ENCODE measurements at places on chromosomes 12 and 14. TPM values are rescaled to one million over a fixed set of nuclear protein-coding genes. Genes with fewer than 3 reads are reported as not detected.

- peak; percentile 84 for DNase-seq
- H3K27me3 ChIP-seq: no peaks in the 10 kb centered on the region
- H3K4me3 ChIP-seq: no peak overlapping the region
- no peaks in the 10 kb centered on the region for H3K36me3 ChIP-seq
- peaks cover 4% of the 10 kb centered on the region for H3K4me1 ChIP-seq
Measured at GRCh38 chr12:3315201-3315661, 175.8 kb upstream of the PRMT8 start.

DNA sequence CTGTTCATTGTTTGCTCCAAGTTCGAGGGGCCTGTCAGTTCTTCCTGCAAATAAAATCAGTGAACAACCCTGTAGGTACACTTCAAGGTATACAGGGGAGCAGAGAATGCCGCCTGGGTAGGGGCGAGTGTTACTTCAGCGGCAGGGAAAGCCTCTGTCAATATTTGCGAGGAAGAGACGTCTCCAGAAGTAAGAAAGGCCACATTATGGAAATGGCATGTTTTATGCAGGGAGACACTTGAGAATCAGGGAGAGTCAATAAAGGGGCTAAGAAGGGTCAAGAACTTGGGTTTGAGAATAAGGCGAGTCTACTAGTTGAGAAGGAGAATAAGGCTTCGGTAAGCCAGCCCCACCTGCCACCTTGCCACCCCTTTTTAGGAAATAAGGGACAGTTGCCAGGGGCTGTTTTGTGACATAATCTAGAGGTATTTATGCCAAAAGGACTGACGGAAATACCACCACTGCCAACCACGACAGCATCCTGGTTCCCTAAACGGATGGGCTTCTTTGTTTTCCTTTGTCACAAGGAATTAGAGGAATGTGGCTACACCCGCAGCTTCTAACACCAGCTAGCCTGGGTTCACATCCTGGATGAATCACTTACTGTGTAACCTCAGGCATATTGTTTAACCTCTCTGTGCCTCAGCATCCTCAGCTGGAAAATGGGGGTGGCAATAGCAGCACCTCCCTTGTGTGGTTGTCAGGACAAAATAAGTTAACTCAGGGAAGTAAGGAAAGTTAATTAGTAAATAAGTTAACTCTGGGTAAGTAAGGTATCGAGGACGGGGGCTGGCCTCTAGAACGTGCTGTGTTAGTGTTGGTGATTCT is 67.7 kb downstream of the EID3 start:
- H3K27me3 ChIP-seq: no peaks in the 10 kb centered on the region
- DNase-seq: peak; percentile 62
- peak overlapping the region; percentile 73 for H3K27ac ChIP-seq
- H3K36me3 ChIP-seq: no peaks in the 10 kb centered on the region
- no peak overlapping the region for H3K4me3 ChIP-seq

DNA sequence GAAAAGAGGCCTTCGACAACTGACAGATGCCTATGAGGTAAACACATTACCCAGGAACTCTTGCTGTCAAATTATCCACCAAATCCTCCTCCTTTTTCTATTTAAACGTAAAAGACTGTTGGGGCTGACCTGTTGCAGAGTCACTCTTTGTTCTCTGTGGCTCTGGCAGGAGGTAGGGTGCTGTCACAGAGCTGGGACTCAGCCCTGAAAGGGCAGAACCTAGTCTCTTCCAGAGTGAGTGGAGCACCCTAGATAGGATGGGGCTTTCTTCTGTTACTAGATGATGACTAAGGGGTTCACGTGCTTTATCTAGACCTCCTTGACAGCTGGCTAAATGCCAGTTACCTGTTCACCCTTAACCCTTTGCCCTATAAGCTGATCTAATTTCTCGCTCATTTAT is 25.7 kb downstream of the FNTB start:
- no peaks in the 10 kb centered on the region for H3K27me3 ChIP-seq
- no peak for DNase-seq
- no peak overlapping the region for H3K4me3 ChIP-seq
- H3K4me1 ChIP-seq: no peaks in the 10 kb centered on the region

DNA sequence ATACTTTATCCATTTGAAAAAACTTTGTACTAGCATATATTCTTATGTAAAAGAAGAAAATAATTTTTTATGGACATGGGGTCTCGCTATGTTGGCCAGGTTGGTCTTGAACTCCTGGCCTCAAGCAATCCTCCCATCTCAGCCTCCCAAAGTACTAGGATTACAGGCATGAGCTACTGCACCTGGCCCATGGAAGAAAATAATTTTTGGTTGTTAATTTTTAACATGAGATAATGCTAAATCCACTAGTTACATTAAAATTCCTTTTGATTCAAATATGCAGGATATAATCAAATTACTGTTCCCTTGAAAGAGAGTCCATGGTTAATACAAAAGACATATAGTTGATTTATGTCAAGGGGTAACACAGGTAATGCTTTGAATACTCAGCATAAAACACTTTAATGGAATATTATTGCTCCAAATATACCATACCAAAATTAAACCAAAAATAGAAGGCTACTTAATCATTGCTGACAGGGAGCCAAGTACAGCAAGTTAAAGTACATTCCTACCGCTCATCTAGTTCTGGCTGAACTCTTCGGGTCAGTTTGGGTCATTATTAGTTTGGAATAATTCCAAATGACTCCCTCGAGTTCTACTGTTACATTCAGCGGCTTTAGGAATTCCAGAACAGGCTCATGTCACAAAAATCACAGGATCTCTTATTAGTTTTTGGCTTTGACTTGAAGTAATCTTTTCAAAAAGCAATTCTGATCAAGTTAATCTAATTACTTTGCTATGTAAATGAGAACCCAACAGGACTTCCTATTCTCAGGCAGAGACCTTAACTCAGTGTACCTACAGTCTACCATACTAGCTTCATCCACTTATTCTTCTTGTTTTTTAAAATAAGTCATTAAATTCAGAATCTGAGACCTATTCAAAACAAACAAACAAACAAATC is 6.1 kb downstream of the SOS2 start:
- DNase-seq: peak; percentile 81
- H3K27me3 ChIP-seq: no peaks in the 10 kb centered on the region
- peaks cover 28% of the 10 kb centered on the region for H3K4me1 ChIP-seq
- no peak overlapping the region for H3K27ac ChIP-seq

GRCh38 chr14:93231129-93231979 is 24.3 kb downstream of the UBR7 start:
- DNase-seq: peak; percentile 71
- H3K36me3 ChIP-seq: peaks cover 5% of the 10 kb centered on the region
- H3K27ac ChIP-seq: no peak overlapping the region
- H3K4me1 ChIP-seq: no peaks in the 10 kb centered on the region
- H3K4me3 ChIP-seq: peak overlapping the region; percentile 37
- H3K27me3 ChIP-seq: no peaks in the 10 kb centered on the region

GRCh38 chr12:65189028-65189718 is 19.8 kb downstream of the LEMD3 start:
- no peak overlapping the region for H3K27ac ChIP-seq
- no peak overlapping the region for H3K4me3 ChIP-seq

GRCh38 chr12:105220150-105220928 is 15.6 kb downstream of the APPL2 start:
- H3K36me3 ChIP-seq: peaks cover 21% of the 10 kb centered on the region
- no peak overlapping the region for H3K4me3 ChIP-seq
- no peaks in the 10 kb centered on the region for H3K27me3 ChIP-seq
- H3K4me1 ChIP-seq: no peaks in the 10 kb centered on the region
- DNase-seq: no peak
- H3K27ac ChIP-seq: no peak overlapping the region

- DNase-seq: no peak
- H3K27ac ChIP-seq: peak overlapping the region; percentile 48
- H3K36me3 ChIP-seq: no peaks in the 10 kb centered on the region
- H3K4me1 ChIP-seq: peaks cover 23% of the 10 kb centered on the region
- no peaks in the 10 kb centered on the region for H3K27me3 ChIP-seq
Measured at GRCh38 chr12:27344246-27344645, 11.6 kb downstream of the BMAL2 start.

GRCh38 chr12:41981758-41982157 is 162.9 kb downstream of the GXYLT1 start:
- no peaks in the 10 kb centered on the region for H3K36me3 ChIP-seq
- H3K27me3 ChIP-seq: no peaks in the 10 kb centered on the region
- DNase-seq: no peak

DNA sequence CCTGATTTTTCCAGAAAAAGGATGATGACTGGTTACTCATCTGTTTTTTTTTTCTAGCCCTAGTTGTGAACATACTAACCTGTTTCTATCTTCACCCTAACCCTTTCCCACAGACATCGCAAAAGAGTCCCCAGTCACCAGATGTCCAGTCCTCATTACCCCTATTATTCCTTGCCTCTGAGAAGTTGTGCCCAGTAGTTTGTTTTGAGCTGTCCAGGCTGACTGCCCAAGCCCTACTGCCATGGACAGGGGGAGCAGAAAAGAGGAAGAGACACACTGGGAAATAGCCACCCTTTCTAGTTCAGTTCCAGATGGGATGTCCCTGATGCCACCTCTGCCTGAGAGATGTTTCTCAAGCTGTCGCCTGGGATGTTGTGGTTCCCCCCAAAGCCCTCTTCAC is 13.8 kb upstream of the CELA1 start:
- no peaks in the 10 kb centered on the region for H3K4me1 ChIP-seq
- H3K27ac ChIP-seq: no peak overlapping the region
- no peaks in the 10 kb centered on the region for H3K27me3 ChIP-seq

- H3K4me3 ChIP-seq: no peak overlapping the region
- H3K4me1 ChIP-seq: no peaks in the 10 kb centered on the region
- H3K36me3 ChIP-seq: no peaks in the 10 kb centered on the region
- no peak for DNase-seq
- no peaks in the 10 kb centered on the region for H3K27me3 ChIP-seq
Measured at GRCh38 chr12:106487664-106488063, 95.1 kb upstream of the RFX4 start.

GRCh38 chr14:51576117-51576430 is 75.6 kb upstream of the FRMD6 start:
- H3K36me3 ChIP-seq: no peaks in the 10 kb centered on the region
- peaks cover 37% of the 10 kb centered on the region for H3K4me1 ChIP-seq
- no peaks in the 10 kb centered on the region for H3K27me3 ChIP-seq
- no peak for DNase-seq
- H3K4me3 ChIP-seq: no peak overlapping the region

GRCh38 chr14:64394423-64394822 is 6.3 kb downstream of the MTHFD1 start:
- H3K4me3 ChIP-seq: no peak overlapping the region
- H3K27ac ChIP-seq: no peak overlapping the region
- peaks cover 6% of the 10 kb centered on the region for H3K4me1 ChIP-seq

DNA sequence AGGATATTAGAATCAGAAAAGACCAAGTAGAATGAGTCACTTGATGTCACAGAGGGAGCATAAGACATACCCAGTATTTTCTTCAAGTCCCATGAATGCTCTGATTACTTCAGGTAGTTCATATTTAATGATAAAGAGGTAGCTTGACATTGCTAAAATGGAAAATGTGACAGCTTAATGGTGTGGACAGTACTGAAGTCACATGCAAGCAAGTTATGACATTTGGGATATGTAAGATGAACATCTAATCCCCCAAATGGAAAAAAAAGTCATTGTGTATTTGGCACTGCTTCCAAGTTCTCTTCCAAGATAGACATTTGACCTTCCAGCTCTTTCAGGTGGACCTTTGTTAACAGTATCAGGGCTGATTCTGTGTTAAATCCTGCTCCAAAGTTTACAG is 45.9 kb downstream of the SLC38A4 start:
- H3K36me3 ChIP-seq: no peaks in the 10 kb centered on the region
- no peak overlapping the region for H3K27ac ChIP-seq
- H3K27me3 ChIP-seq: no peaks in the 10 kb centered on the region
- H3K4me1 ChIP-seq: no peaks in the 10 kb centered on the region
- no peak overlapping the region for H3K4me3 ChIP-seq

DNA sequence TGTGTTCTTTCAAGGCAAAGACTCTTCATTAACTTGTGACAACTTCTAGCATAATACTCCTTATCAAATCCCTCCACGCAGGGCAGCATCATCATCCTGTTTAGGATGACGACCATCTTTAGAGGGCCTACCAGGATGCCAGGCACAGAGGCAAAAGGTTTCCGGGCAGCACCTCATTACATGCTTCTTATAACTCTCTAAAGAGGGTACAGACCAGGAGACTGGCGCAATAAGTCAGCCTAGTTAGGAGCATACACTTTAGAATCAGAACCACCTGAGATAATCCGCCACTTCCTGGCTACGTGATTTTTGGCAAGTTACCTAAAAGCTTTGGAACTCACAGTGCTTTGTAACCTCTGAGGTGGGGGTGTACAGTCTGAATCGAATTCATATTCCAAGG is 136.0 kb upstream of the NOS1 start:
- no peak overlapping the region for H3K27ac ChIP-seq
- H3K27me3 ChIP-seq: no peaks in the 10 kb centered on the region
- H3K4me1 ChIP-seq: no peaks in the 10 kb centered on the region

The SLC10A1 gene
- total RNA-seq: not detected

The HELB gene
- total RNA-seq: 3.4 TPM

The KIAA0586 gene
- 25.9 TPM for total RNA-seq

The OR6C2 gene
- total RNA-seq: not detected

The TMEM229B gene
- total RNA-seq: not detected

All from endothelial cell of umbilical vein (primary cell).